ENCODE measurements at places on chromosomes 5 and 9.
A peak's percentile ranks its signal among the peaks of the same experiment; 100 is the strongest.

GRCh38 chr5:55220433-55221185, 6.5 kb downstream of the MCIDAS start:
- DNase-seq: no peak

GRCh38 chr5:9799606-9800005, 169.5 kb upstream of the TAS2R1 start:
- no peak for DNase-seq

DNA sequence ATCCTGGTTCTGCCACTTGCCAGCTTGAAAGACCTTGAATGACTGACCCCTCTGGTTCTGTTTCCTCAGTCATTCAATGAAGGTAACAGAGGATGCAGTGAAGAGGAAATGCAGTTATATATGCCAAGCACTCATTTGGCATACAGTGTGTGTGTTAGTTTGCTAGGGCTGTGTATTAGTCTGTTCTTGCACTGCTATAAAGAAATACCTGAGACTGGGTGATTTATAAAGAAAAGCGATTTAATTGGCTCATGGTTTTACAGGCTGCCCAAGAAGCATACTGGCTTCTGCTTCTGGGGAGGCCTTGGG, 8.6 kb upstream of the WHRN start:
- no peak for DNase-seq

DNA sequence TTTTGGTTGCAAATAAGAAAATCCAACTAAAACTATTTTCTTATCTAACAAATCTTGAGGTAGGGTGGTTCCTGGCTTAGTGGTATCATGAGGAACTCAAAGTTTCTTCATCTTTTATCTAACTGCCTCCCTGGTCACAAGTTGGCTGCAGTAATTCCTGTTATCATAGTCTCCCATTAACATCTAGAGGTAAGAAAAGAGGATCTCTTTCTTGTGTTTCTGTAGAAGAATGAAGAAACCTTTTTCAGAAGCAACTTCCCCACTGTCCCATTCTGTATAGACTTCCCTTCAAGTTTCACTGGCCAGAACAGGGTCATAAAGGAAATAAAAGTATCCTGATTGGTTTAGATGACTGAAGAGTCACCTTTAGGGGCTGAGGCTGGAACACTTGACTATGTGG, 81.8 kb upstream of the ELL2 start:
- DNase-seq: no peak

DNA sequence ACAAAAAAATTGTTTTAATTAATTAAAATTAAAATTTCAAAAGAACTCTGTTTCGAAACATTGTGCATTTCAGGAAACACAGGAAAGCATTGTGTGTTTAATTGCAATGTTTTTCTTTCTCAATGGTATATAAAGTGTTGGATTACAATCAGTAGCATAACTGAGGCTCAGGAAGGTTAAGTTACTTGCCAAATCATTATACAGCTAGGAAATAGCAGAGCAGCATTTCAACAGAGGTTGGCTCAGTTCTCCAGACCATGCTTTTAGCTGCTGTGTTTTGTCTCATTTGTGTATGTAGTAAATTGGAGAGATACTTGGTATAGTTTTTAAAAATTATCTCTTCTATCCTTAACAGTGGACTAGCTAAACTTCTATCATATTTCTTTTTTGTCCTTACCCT, 30.0 kb upstream of the CAMLG start:
- no peak for DNase-seq

- no peak for DNase-seq
Observed at GRCh38 chr5:151448038-151448985, 909 bp downstream of the SLC36A1 start.

DNA sequence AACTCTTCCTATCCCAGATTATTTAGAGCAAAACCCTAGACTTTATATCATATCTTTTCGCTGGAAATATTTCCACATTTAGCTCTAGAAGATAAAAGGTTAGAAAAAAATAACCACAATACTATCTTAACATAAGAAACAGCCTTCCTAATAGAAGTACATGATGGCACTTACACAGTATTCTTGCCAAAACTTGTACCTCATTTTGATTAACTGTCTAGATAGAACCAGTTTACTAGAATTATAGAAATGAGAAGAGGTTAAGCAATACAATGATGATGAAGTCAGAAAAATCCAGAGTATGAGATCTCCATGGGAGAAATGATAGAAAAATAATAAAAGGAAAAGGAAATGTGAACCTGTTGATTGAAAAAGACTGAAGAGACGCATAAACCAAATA, 63.1 kb downstream of the SLC12A2 start:
- DNase-seq: no peak

DNA sequence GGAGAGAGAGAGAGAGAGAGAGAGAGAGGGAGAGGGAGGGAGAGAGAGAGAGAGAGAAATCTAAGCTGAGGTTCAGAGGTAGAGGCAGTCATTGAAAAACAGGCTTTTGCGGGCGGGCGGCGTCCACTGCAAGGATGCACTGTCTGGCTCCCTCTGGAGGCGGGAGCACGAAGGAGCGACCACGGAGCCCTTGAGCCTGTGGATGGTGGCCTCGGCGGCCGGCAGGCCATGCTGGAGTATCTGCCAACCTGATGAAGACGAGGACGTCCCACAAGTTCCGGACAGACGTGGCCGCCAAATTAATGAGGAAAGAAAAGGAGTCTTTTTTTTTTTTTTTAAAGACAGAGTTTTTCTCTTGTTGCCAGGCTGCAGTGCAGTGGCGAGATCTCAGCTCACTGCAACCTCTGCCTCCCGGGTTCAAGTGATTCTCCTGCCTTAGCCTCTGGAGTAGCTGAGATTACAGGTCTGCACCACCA, 2.2 kb upstream of the CCDC125 start:
- DNase-seq: no peak

DNA sequence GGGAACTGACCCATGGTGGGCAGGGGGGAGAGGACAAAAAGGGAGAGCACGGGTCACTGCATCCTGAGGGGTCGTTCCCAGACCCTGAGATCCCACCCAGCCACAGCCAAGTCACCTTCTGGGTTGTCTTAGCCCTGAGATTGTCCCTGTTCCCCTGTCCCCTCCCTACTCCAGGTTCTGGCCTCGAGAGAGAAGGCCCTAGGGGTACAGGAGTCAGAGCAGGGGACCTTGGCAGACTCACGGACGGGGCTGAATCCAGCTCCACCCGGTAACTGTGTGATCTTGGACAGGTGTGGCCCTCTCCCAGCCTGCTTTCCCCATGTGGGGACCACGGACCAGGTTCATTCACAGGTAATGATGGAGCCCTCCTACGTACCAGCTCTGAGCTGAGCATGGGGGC, 11.2 kb upstream of the CERCAM start:
- no peak for DNase-seq

DNA sequence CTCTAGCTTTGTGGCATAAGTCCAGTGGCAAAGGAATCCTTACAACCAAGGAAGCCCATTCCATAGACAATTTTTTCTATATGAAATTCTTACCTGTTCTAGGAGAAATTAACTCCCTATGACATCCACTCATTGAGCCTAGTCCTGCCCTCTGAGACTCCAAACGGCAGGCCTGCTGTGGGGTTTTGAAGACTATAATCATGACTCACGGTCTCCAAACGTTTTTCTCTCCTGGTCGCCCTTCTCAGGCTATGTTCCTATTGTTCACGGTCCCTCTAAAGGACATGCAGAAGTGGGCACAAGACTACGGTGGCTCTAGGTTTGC, 611 bp downstream of the EXOSC3 start:
- DNase-seq: no peak

DNA sequence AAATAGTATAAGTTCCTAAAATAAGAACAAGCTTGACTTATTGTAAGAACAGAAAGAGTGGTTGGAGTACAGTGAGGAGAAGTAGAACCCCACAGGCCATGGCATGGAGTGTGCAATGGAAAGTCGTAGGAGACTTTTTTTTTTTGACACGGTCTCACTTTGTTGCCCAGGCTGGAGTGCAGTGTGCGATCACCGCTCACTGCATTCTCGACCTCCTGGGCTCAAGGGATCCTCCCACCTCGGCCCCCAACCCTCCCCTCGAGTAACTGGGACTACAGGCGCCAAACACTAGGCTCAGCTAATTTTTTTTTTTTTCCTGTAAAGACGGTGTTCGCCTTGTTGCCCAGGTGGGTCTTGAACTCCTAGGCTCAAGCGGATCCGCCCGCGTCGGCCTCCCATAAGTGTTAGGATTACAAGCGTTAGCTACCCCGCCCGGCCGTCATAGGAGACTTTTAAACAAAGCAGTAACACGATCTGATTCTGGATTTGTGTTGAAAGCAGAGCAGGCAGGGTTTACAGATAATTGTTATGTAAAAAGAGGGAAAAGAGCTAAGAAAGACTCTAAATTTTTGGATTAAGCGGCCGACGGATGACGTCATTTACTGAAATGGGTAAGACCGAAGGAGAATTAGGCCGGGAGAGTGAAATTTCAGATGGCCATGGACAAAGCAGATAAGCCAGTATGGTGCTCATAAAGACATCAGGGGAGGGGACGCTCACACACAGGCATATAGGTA, 752 bp downstream of the TSTD2 start:
- DNase-seq: peak; percentile 61

DNA sequence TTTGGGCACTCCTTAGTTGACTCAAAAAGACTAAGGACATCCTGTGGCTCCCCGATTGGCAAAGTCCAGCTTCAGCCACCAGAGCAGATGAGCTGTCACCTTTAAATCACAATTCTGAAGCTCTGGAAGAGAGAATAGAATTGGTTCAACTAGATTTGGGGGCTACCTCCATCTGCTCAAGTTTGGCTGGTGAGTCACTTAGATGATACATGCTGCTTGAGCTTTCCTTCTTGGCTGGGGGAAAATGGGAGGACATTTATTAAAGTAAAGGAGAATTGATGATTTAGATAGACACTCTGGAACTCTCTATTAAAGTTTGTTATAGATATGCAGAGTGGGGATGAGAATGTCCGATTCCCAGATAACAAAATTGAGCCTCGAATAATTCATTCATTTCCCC, 30.0 kb upstream of the GRIA1 start:
- no peak for DNase-seq

GRCh38 chr9:82410306-82410705, 421.7 kb downstream of the SPATA31D1 start:
- no peak for DNase-seq

- no peak for DNase-seq
Observed at GRCh38 chr5:173752653-173753052, 135.5 kb upstream of the CPEB4 start.

- DNase-seq: no peak
Observed at GRCh38 chr5:157076558-157076957, 17.6 kb upstream of the HAVCR1 start.

DNA sequence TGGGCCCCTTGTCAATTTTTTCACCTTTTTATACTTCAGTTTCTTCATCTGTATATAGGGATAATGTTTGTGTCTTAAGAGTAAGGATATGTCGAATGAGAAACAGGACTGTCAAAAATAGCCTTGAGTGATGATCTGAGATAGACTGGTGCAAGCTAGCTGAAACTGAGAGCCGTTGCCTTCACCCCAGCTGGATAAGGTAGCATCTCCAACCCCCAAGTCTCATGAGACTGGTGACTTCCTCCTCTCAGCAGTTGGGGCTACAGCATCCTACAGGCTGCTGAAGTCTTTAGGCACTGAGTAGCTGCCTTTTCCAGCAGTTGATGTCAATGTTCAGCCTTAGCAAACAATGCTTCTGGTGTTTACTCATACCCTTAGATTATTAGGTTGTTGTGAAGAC, 330.2 kb downstream of the OSTF1 start:
- no peak for DNase-seq

DNA sequence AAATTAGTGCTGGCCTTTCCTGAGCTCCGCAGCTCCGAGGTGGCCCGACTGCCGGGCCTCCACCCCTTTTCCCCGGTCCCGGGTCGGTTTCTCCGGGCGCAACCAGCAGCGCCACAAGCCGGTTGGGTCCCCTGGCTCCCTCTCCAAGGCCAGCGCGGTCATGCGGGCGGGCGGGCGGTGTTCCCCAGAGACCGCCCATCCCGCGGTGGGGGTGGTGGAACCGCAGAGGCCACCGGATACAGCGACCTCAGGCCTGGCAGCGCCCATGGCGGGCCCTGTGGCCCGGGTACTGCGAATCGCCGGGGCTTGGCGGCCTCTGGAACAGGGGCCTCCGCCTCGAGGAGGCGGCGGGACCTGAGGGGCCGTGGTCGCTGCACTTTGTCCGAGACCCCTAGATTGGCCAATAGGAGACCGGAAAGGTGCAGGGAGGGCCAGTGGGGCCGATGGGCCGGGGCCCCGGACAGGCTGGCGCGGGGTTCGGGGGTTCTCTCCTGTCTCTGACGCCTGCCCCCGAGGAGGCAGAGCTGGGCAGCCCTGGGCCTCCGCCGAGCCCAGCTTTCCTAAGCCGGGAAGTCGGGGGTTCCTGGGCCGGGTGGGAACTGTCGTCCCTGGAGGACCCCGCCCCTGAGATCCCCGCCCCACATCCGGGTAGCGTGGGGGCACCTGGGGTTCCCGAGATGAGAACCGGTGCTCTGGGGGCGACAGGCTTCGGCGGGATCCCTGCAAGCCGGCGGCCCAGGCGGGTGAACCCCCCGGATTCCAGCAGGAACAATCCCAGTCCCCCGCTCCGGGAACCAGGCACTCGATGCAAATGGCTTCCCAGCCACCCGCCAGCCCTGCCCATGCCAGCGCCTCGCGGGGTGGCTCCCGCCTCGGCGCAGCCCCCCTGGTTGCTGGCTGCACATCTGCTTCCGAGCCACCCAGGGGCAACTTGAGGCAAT, 293.9 kb downstream of the ZSWIM6 start:
- no peak for DNase-seq

- DNase-seq: peak; percentile 81
Observed at GRCh38 chr9:107228496-107229039, 54.5 kb upstream of the RAD23B start.

GRCh38 chr5:174446988-174447387, 277.4 kb upstream of the MSX2 start:
- no peak for DNase-seq

- DNase-seq: no peak
Observed at GRCh38 chr9:121050128-121050988, at the start of gene C5. TSS of gene C5 (minus strand) at chr9:121050275. CDS start at chr9:121050246, 29 bp downstream.
